ENCODE measurements at places on chromosomes 11 and 22. TPM values are rescaled to one million over a fixed set of nuclear protein-coding genes. Genes with fewer than 3 reads are reported as not detected.

DNA sequence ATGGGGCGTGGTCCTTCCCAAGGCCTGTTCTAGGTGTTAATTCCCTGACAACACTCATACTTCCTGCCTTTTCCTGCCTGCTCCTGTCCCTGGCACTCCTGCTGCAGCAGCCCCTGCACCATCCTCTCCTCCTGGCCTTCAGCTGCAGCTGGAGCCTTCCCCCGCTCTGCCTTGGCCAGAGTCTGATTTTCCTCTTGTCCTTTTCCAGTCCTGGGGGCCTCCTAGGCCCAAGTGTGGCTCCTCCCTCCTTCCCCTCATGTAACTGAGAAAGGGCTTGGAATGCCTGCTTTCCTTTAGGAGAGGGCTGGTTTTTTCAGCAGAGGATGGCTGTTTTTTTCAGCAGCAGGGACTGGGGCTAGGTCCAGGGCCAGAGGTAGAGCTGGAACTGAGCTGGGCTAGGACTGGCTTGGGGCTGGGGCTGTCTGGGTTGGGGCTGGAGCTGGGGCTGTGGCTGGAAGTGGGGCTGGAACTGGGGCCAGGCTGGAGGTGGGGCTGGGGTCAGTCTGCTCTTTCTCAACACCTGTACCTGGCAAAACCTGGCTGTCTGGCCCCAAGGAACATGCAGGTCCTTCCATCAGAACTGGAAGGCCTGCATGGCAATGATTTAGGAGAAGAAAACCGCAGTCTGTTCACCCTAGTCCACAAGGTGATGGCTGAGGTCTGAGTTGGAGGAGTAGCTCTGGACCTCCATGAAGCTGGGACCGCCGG lies 23.6 kb downstream of the ZC3H7B start:
- no peaks in the 10 kb centered on the region for H3K4me1 ChIP-seq
- no peak overlapping the region for H3K4me3 ChIP-seq
- no peak overlapping the region for H3K27ac ChIP-seq
- no peaks in the 10 kb centered on the region for H3K27me3 ChIP-seq
- DNase-seq, result no peak
- H3K36me3 ChIP-seq, result no peaks in the 10 kb centered on the region

GRCh38 chr11:96567667-96568066 lies 177.9 kb downstream of the JRKL start:
- H3K4me3 ChIP-seq, result no peak overlapping the region
- H3K27me3 ChIP-seq, result no peaks in the 10 kb centered on the region
- H3K4me1 ChIP-seq, result no peaks in the 10 kb centered on the region

Gene EXPH5
- total RNA-seq, result not detected

Gene RIN1
- 0.78 TPM for total RNA-seq

Gene SEC14L6
- not detected for total RNA-seq

DNA sequence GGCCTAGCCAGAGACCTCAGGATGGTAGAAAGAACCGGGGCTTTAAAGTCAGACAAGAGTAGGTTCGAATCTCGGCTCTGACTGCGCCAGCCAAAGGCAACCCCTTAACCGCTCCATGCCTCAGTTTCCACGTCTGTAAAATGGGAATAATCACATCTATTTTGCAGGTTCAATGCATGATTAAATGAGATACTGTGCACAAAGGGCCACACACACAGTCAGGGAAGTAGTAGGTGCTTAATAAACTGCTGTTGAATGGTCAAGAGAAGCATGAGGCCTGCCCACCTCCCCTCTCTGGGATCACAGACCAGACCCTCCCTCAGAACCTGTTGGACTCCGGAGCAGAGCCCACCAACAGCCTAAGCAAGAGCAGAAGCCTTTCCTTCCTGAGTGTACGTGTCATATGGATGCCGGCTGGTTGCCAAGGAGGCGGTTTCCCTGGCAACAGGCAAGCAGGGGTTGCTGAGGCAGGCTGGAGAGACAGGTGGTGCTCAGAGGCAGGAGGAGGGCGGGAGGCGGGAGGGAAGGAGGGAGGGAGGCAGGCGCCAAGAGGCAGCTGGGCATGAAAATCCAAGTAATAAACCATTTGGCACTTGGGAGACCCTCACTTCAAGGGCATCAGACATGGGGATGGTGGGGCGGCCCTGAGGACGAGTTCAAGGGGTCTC lies 43.9 kb downstream of the NFAM1 start:
- peaks cover 36% of the 10 kb centered on the region for H3K4me1 ChIP-seq
- H3K27ac ChIP-seq, result no peak overlapping the region
- H3K4me3 ChIP-seq, result no peak overlapping the region
- H3K36me3 ChIP-seq, result no peaks in the 10 kb centered on the region
- no peaks in the 10 kb centered on the region for H3K27me3 ChIP-seq

- no peaks in the 10 kb centered on the region for H3K36me3 ChIP-seq
- H3K4me1 ChIP-seq, result no peaks in the 10 kb centered on the region
- no peak for DNase-seq
- no peak overlapping the region for H3K27ac ChIP-seq
These were observed 53.2 kb downstream of the SPON1 start for GRCh38 chr11:14015711-14016110.

Gene INS
- not detected for total RNA-seq

Gene C1QTNF5
- total RNA-seq, result not detected

Gene OR10S1
- total RNA-seq, result not detected

DNA sequence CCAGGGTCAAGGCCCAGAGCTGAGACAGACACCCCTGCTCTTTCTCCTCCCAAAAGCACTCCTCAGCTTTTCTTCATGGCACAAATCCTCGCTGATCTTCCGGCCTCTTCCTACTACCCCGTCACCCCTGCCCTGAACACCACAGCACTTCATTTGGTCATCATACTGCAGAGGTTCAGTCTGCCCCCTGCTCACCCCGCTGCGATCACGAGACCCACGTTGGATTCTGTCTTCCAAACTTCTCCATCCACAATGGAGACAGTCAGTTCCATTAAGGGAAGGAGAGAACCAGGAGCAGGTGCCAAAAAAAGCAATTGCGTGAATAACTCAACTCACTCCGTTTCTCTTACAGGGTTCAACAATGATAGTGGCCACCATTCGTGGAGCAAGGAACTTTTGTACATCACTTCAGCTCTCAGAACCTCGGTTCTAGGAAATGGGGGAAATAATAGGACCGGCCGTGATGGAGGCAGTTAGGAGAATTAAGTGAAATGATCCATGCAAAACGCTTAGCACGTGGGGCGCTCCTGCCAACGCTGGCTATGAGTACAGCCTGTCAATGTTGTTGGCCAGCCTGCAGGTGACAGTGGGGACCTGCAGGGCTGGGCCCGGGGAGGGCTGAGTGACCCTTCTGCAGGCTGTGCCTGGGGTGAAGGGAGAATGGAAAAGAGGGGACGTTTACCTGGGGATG lies 45.9 kb downstream of the MN1 start:
- no peaks in the 10 kb centered on the region for H3K27me3 ChIP-seq
- H3K27ac ChIP-seq, result no peak overlapping the region
- no peaks in the 10 kb centered on the region for H3K36me3 ChIP-seq
- no peaks in the 10 kb centered on the region for H3K4me1 ChIP-seq
- DNase-seq, result no peak

- peak; percentile 82 for DNase-seq
- no peaks in the 10 kb centered on the region for H3K27me3 ChIP-seq
- peak overlapping the region; percentile 84 for H3K27ac ChIP-seq
- H3K36me3 ChIP-seq, result no peaks in the 10 kb centered on the region
These were observed 328.1 kb downstream of the BRD1 start for GRCh38 chr22:49499433-49500075.

GRCh38 chr11:15707971-15708370 lies 593.2 kb downstream of the INSC start:
- no peaks in the 10 kb centered on the region for H3K4me1 ChIP-seq
- no peaks in the 10 kb centered on the region for H3K36me3 ChIP-seq
- no peaks in the 10 kb centered on the region for H3K27me3 ChIP-seq
- DNase-seq, result no peak

- H3K27me3 ChIP-seq, result no peaks in the 10 kb centered on the region
- H3K4me1 ChIP-seq, result no peaks in the 10 kb centered on the region
- H3K27ac ChIP-seq, result no peak overlapping the region
- no peak overlapping the region for H3K4me3 ChIP-seq
- H3K36me3 ChIP-seq, result no peaks in the 10 kb centered on the region
- DNase-seq, result no peak
These were observed 963.8 kb upstream of the CNTN5 start for GRCh38 chr11:98056945-98057344.

DNA sequence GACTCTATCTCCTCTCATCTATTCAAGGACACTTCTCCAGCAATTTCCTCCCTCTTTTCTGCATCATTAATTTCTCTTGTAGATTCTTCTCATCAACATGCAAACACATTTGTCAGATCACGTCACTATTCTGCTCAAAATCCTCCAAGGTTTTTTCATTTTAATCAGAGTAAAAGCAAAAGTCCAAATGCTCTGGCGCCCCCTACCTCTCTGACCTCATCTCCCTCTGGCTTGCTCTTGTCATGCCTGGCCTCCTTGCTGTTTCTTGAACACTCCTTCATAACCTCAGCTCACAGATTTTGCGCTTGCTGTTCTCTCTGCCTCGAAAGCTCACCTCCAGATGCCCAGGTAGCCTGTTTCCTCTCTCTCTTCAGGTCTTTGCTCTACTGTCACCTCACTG lies 22.4 kb downstream of the RTCB start:
- H3K4me1 ChIP-seq, result no peaks in the 10 kb centered on the region
- DNase-seq, result peak; percentile 65
- no peak overlapping the region for H3K4me3 ChIP-seq
- peaks cover 50% of the 10 kb centered on the region for H3K36me3 ChIP-seq
- no peak overlapping the region for H3K27ac ChIP-seq

GRCh38 chr11:71418643-71419042 lies 29.6 kb downstream of the DHCR7 start:
- H3K36me3 ChIP-seq, result no peaks in the 10 kb centered on the region
- no peak overlapping the region for H3K27ac ChIP-seq
- H3K4me3 ChIP-seq, result no peak overlapping the region
- no peak for DNase-seq
- no peaks in the 10 kb centered on the region for H3K4me1 ChIP-seq

Gene TRIM49
- total RNA-seq, result not detected

DNA sequence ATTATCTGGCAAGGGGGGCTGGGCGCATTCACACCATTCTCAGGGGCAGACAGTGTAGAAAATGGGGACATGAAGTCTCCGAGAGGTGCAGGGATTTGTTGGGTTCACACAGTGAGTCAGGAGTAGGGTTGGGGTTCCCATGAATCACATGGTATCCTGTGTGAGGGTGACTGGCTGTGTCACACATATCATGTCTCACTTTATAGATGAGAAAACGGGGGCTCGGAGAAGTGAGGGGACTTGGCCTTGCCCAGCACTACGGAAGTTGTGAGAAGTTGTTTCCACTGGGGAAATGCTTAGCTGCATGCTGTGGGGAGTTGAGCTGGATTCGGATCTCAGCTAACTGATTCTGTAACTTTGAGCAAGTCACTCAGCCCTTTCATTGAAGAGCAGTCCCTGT lies 4.2 kb downstream of the GAL3ST3 start:
- H3K27ac ChIP-seq, result no peak overlapping the region
- H3K4me1 ChIP-seq, result peaks cover 22% of the 10 kb centered on the region
- no peaks in the 10 kb centered on the region for H3K27me3 ChIP-seq
- no peaks in the 10 kb centered on the region for H3K36me3 ChIP-seq

DNA sequence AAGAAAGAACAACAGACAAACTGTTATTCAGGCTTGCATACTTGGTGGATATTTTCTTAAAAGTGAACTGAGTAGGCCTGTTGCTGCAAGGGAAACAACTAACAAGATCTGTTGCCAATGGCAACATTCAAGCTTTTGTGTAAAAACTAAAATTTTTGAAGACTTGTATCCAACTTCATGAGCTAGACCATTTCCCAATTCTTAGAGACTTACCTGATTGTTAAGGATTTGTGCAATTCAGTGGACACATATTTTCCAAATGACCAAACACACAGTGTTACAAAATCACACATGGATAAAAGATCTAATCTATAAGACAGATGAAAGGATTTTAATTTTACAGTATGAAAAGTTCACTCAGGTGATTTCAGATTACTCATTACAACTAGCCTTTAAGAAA lies 564.1 kb downstream of the CNTN5 start:
- H3K36me3 ChIP-seq, result no peaks in the 10 kb centered on the region
- H3K4me3 ChIP-seq, result no peak overlapping the region
- DNase-seq, result no peak
- no peak overlapping the region for H3K27ac ChIP-seq

GRCh38 chr11:19727246-19727645 lies 14.6 kb downstream of the NAV2 start:
- DNase-seq, result no peak
- H3K36me3 ChIP-seq, result no peaks in the 10 kb centered on the region
- H3K4me1 ChIP-seq, result no peaks in the 10 kb centered on the region
- no peak overlapping the region for H3K4me3 ChIP-seq
- no peak overlapping the region for H3K27ac ChIP-seq
- no peaks in the 10 kb centered on the region for H3K27me3 ChIP-seq

- H3K27ac ChIP-seq, result peak within 1 kb of the TSS; percentile 65
- DNase-seq, result peak; percentile 70
- no peaks in the 10 kb centered on the region for H3K36me3 ChIP-seq
- H3K4me3 ChIP-seq, result peak within 1 kb of the TSS; percentile 86
- H3K27me3 ChIP-seq, result no peaks in the 10 kb centered on the region
These were observed at the start of gene TIRAP for GRCh38 chr11:126282736-126283591. TSS of gene TIRAP (plus strand) at chr11:126283093. CDS start at chr11:126290895, 7,802 bp downstream.

Gene TESMIN
- 0.36 TPM for total RNA-seq

DNA sequence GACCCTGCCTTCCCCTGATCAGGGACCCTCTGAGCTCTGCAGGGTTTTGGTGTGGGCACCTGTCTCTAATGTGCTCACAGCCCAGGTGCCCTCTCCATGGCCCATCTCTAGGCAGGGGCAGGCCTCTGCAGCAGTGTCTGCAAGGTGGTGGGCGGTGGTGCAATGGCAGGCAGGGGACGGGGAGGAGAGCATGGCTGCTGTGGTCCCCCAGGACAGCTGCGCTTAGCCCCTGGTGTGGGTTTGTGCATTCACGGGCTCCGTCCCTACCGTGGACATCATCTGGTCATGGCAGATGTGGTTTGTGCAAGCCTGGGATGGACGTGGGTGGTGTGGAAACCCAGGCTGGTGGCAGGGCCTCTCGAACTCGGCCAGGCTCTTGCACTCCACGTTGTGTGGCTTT lies 443.1 kb downstream of the TBC1D22A start:
- no peaks in the 10 kb centered on the region for H3K27me3 ChIP-seq
- H3K4me3 ChIP-seq, result no peak overlapping the region
- H3K4me1 ChIP-seq, result no peaks in the 10 kb centered on the region
- no peak for DNase-seq
- no peak overlapping the region for H3K27ac ChIP-seq

GRCh38 chr11:82046778-82047177 lies 686.9 kb downstream of the FAM181B start:
- DNase-seq, result no peak
- H3K36me3 ChIP-seq, result no peaks in the 10 kb centered on the region
- no peaks in the 10 kb centered on the region for H3K27me3 ChIP-seq
- H3K4me1 ChIP-seq, result peaks cover 2% of the 10 kb centered on the region

GRCh38 chr11:26580929-26581328 lies 8.9 kb upstream of the MUC15 start:
- H3K27ac ChIP-seq, result no peak overlapping the region
- DNase-seq, result no peak
- H3K4me1 ChIP-seq, result no peaks in the 10 kb centered on the region
- H3K4me3 ChIP-seq, result no peak overlapping the region

- peak; percentile 50 for DNase-seq
- no peaks in the 10 kb centered on the region for H3K27me3 ChIP-seq
- H3K4me1 ChIP-seq, result peaks cover 7% of the 10 kb centered on the region
- H3K27ac ChIP-seq, result no peak overlapping the region
- H3K4me3 ChIP-seq, result no peak overlapping the region
- no peaks in the 10 kb centered on the region for H3K36me3 ChIP-seq
These were observed 93.7 kb downstream of the STIM1 start for GRCh38 chr11:3949125-3949524.

Gene DESI1
- 76.0 TPM for total RNA-seq

Gene SEPTIN3
- total RNA-seq, result not detected
